Activated T-helper 1 cell treated with anti-CD3 and anti-CD28 coated beads, Interleukin-2, amount 50 U/mL, for 16 hours (primary cell): ENCODE measurements at places on chromosomes 13 and 19.

DNA sequence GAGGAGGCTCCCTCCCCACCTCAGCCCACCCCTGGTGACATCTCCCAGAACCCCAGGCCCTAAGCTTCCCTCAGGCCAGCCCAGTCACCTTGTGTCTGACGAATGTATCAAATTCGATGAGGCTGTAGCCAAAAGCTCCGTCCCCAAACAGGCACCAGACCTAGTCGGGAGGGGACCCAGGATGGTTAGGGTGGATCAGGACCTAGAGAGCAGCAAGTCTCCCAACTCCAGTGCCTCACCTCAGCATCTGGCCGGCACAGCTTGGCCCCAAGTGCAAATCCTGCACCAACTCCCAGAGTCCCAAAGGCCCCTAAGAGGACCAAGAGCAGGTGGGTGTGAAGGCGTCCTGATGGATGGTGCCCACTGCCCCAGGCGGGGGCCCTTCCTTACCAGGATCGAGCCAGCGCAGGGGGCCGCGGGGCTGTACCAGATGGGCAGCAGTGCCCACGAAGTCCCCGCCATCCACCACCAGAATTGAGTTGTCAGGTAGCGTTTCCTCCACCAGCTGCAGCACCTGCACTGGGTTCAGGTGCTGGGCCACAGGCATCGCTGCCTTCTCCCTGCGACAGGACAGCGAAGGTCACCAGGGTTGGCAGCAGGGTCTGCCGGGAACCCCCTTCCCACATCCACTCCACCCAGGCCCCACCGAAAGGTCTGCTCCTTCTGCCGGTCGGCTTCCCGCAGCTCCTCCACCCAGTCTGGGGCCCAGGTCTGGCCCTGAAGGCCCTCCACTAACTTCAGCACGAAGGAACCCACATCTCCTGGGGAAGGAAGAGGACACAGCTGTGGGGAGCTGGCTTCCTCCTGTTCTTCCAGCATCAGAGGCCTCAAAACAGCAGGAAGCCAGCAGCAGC lies 8.8 kb downstream of the SYDE1 start:
- no peak for DNase-seq

DNA sequence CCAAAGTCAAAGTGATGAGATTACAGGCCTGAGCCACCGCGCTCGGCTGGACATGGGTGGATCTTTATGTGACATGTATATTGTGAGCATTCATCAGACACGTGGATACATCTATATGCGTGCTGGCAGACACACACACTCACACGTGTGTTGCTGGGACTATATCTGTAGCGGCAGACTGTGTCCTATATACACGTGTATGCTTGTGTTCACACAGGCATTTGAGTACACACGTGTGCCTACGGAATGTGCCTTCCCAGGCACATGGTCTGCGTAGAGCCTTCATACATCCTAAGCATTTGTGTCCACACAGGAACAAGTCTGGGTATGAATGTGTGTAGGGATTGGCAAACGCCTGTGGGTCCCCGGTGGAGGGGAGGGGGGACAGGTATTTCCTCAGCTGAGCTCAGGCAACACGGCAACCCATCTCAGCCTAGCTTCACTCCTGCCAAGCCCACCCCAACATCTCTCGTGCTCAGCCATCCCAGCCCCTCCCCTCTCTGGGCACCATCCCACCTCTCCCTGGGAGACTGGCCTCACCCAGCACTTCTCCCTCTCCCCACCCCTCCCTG lies 2.6 kb downstream of the UNC13A start:
- DNase-seq: no peak

- DNase-seq: no peak
Measured at GRCh38 chr19:32743447-32743846, 23.9 kb downstream of the TDRD12 start.

DNA sequence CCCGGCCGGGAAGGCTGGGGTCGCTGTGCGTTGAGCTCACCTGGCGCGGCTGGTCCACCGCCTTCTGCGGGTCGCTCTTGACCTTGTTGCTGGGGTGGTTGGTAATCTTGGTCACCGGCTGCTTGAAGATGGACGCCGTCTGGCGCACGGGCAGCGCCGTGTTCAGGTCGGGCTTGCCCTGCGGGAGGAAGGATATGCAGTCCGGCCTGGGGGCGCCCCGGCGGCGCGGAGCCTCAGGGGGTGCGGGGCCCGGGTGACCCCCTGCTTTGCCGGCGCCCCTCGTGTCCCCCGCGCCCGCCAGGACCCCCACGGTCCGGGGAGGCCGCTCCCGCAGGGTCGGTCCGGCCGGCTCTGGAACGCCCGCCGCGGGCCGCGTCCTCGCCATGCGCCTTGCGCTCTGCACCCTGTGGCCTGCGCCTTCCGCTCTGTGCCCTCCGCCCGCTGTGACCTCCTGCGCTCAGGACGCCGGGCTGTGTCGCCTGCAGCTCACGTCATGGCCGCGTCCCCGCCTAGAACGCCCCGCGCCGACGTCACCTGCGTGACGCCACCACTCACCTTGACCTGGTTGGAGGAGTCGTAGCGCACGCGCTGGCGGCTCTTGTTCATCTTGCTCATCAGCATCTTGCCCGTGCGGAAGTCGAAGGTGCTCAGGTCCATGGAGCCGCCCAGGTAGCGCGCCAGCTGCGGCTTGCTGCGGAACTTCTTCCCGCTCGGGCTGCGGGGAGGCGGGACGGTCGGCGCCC lies 8.0 kb downstream of the MBD3 start:
- DNase-seq: no peak

DNA sequence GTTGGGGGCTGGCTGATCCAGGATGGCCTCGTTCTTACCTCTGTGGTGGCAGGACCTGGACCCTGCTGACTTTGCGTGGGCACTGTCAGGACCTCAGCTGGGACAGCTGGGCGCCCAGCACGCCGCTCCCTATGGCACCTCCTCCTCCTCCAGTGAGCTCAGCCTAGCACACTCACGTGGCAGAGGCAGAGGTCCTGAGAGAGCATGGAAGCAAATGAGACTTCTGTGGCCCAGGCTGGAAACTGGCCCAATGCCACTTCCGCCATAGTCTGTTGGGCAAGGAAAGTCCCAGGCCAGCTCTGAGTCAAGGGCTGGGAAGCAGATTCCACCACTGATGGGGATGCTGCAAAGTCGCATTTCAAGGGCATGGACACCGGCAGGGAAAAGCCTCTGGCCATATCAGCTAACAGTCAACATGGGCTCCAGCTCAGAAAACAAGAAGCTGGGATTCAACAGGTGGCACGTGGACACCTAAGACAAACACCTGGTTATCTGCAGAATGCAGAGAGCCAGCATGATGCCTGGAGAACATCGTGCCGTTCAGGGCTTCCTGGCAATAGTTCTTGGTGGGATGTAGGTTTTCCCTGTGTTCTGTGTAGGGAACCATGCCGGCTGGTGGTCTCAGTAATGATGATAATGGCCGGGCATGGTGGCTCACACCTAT lies 16.7 kb downstream of the MYBPC2 start:
- DNase-seq: no peak

DNA sequence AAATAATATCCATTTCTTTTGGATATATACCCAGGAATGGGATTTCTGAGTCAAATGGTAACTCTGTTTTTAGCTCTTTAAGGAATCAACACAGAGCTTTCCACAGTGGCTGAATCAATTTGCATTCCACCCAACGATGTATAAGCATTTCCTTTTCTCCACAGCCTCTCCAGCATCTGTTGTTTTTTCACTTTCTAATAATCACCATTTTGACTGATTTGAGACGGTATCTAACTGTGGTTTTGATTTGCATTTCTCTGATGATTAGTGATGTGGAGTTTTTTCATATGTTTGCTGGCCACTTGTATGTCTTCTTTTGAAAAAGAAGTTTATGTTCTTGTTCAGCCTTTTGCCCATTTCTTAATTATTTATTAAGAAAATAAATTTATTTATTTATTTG lies 352.2 kb upstream of the OBI1 start:
- DNase-seq: no peak
